ENCODE measurements at places on chromosomes 2 and 18.
A peak's percentile ranks its signal among the peaks of the same experiment; 100 is the strongest.

DNA sequence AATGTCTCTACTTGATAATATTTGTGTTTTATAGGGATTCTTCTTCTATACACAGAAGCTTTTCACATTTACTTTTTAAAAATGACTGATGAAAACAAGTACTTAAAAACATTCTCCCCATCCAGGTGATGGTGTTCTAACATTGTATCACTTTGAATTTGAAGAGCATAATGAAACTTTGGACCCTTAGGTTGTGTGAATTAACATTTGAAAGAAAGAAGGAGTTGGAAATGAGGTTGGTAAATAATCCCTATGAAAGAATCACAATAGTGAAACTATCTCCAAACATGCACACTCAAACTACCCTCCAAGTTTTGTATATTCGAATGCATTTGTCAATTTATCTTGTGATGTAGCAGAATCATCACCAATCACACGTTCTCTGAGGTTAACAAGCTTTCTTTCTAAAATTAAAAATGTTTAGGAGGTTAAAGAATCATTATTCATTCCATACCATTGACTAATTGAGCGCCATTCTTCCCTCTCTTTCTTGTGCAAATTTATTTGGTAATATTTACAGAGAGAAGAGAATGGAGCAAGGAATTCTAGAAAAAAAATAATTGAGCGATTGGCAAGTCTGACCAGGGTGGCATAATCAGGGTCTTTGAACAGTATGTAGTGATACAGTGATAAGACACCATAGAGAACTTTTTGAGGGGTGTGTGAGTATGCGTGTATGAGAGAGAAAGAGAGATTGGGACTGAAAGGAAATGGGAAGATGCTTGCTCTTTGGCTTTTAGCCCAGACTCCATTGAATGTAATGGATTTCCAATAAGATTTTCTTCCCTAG is 260.0 kb upstream of the NRXN1 start:
- ATAC-seq, result no peak

GRCh38 chr2:64972426-64972825 is 16.8 kb upstream of the SLC1A4 start:
- ATAC-seq, result no peak

GRCh38 chr18:9038277-9038871 is 64.1 kb upstream of the NDUFV2 start:
- no peak for ATAC-seq

DNA sequence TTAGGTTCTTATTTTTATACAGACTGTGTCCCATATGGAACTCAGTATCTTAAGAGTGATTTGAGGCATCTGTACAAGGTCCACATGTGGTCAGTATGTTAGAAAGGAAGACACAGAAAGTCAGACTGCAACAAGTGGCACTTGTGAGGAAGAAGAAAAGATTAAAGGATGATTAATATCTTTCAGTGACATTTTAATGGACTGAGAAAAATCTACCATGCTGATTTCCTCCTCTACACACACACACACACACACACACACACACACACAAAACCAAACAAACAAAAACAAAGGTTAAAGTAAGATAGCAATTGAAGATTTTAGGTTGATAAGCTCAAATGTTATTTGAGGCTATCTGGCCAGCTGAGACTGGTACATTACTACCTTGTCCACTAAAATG is 94.5 kb upstream of the CHRNA1 start:
- no peak for ATAC-seq

GRCh38 chr2:47808614-47809013 is 25.7 kb downstream of the MSH6 start:
- no peak for ATAC-seq

DNA sequence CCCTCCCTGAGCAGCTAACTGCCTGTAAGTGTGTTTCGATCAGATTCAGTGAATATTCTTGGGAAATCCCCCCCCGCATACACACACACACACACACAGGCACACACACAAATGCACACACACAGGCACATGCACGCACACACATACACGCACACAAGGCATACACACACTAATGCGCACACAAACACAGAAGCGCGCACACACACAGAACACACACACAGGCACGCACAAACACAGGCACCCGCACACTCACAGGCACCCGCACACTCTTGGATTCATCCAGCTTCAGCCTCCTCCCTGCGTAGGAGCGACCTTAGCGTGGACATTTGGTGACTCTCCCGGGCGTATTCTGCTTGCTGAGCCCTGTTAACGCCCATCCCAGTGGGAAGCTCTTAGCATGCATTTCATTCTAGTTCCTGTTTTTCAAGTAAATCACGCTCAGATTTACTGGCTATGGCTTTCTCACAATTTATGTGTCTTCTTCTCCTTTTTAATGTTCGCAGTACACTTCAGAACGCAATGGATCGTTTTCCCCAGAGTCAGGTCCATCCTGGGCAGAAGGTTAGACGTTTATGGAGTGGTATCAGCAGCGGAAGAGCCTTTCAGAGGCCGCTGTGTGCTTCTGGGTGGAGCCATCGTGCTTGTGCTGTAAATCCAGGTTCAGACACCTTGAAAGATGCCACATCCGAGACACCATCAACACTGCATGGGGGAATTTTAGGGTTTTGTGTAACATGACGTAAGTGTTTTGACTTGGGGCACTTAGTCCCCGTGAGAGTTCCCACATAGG is 656.6 kb downstream of the GALR1 start:
- ATAC-seq, result no peak

DNA sequence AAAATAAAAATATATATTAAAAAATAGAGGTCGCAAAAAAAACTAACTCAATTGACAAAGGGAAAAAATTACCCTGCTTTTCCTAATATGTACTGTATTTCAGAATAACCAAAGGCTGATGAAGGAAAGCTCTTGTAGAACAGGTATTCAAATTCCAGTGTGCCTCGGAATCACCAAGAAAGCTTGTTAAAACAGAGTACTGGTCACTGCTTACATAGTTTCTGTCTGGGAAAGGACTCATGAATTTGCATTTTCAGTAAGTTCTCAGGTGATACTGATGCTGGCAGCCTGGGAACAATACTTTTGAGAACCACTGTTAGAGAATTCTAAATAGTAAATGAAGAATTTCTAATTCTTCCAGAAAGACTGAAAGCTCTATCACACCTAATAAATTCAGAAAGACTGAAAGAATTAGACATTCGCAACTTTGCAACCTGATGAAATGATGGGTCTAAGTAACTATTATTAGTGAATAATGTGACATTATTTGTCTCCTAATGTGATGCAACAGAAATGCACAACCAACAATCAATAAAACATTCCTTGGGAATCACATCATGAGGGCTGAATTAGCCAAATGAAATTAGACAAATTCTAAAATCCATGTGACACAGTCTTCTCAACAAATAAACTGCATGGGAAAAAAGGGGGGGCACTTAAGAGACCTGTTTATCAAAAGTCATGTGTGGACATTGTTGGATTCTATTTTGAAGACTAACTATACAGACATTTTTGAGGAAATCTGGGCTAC is 21.9 kb downstream of the RPRD1A start:
- ATAC-seq, result no peak

DNA sequence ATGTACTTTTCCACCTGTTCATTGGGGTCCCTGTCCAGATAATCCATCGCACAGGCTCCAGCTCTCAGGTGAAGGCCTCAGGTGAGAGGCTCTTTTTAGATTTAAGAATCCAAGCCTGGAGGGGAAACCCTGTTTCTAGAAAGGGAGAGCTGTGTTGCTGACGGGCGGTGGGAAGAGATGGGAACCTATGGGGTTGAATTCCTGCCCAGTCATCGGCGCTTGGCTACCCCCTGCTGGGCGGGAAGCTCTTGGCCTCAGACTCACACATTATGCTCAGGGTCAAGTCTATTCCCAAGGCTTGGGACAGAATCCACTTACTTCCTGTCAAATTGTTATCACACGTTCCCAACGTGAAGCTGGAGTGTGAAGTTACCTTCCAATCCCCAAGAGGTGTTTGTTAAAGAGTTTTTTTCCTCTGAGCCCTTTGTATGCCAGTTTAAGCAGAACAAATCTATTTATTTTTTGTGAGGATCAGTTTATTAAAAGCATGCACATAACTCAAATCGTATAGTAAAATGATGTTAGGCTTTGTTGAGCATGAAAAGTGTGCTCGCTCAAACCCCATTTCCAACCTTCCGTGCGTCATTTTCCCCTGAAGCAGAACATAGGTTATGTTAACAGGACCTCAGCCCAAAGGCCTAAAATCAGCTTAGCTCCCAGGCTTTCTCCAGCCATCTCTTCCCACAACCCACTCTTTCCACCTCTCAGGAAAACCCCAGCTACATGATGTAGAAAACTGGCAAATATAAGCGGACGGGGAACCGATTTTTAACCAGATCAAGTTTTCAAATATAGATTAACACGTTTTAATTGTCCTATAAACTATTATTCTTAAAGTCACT is 181.7 kb upstream of the ETAA1 start:
- ATAC-seq, result peak; percentile 94

Measured in motor neuron (in vitro differentiated cells).